ENCODE measurements at places on chromosomes 2 and 18. TPM values are rescaled to one million over a fixed set of nuclear protein-coding genes. Genes with fewer than 3 reads are reported as not detected.

The BOLL gene
- total RNA-seq = not detected

The RALBP1 gene
- total RNA-seq = 38.2 TPM

The MTCL1 gene
- total RNA-seq = 20.8 TPM

The DPP4 gene
- total RNA-seq = 0.17 TPM

The BCS1L gene
- total RNA-seq = 59.9 TPM

The TUBA4B gene
- not detected for total RNA-seq

The EFEMP1 gene
- 292 TPM for total RNA-seq

The WDR7 gene
- 5.8 TPM for total RNA-seq

The ANKRD30BL gene
- not detected for total RNA-seq

The ANKRD44 gene
- 7.4 TPM for total RNA-seq

The NGEF gene
- 3.3 TPM for total RNA-seq

The RFTN2 gene
- not detected for total RNA-seq

DNA sequence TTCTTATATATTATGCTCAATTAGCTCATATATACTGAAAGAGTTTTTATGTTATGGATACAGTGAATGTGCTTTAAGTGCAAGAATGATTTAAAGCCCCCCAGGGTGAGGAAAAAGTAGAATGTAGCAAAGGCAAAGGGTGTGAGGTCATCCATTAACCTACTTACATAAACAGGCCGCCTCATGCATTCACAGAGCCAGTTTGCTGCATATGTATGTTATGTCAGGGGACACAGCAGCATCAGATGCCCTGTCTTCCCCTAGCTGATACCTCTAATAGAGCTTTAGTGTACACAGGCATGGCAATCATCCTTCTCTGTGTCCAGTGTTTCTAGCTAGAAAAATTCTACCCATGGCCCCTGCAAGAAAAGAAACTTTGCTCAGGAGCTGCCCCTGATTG, 187.8 kb upstream of the FSHR start:
- no peak for DNase-seq

- no peak for DNase-seq
Observed at GRCh38 chr18:78726326-78727056, 253.1 kb upstream of the SALL3 start.

GRCh38 chr18:2976218-2977132, 36.5 kb downstream of the LPIN2 start:
- DNase-seq = no peak

GRCh38 chr2:11712866-11713265, 33.6 kb upstream of the LPIN1 start:
- DNase-seq = no peak

DNA sequence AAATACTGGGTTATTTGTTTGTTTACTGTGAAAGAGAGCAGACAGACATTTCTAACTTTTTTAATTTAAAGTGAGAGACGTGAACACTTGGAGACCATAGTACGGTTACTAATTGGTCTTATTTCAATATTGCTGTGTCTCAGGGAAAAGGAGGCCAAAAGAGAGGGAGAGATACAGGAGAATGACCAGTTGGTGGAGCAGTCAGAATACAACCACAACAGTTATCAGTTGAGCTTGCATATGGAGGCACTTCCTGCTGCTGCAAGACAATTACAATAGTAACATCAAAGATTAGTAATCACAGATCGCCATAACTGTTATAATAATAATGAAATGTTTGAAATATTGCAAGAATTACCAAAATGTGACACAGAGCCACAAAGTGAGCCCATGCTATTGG, 58.2 kb downstream of the TWSG1 start:
- DNase-seq = no peak

- DNase-seq = peak; percentile 86
Observed at GRCh38 chr2:241741016-241741415, 6.6 kb downstream of the D2HGDH start.

DNA sequence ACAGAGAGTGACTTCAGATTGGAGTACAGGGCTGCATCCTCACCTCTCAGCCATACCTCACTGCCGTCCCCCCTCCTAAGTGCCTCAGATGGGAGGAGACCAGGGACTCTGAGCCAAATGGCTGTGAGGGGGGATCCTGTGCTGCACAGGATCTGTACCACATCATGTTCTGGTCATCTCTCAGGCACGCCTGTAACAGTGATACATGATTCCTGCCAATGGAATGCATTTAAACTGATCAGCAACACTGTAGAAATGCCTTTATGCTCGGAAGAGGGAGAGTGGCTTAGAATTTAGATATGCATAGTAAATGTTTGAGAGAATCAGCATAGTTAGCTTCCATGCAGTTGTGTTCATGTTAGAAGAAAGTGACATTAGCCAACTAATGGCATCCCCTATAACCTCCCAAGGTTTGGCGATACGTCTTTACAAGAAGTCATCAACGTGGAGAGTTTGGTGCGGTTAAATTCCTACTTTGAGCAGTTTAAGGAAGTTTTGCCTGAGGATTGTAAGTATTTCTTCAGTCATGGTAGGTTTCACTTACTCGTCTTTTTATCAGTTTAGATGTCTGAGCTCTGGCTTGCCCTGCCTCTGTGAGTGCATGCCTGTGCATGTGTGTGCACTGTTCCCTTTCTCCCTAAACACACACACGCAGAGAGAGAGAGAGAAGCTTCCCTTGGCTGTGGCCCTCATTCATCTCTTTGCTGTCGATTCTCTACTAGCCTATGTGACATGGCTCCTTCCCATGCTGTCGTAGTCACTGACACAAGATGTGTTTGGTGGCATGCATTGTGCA, 40.0 kb downstream of the COA5 start:
- DNase-seq = no peak

DNA sequence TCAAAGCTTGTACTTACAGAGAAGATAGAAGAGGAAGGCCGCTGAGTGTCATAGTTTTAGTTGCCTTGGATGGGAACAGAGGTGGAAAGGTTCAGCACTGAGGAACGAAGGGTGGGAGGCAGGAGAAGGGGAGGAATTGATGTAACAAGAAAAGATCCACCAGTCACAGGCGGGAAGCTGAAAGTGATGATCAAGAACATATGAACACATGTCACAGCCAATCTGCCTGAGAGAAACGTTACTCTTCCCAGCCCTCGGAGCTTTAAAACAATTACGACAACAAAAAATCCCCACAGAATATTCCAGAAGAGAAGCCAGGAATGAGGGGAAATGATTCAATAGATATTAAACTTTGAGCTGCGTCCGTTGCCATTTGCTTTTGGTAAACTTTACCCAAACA, 87.1 kb downstream of the TSHZ1 start:
- no peak for DNase-seq

DNA sequence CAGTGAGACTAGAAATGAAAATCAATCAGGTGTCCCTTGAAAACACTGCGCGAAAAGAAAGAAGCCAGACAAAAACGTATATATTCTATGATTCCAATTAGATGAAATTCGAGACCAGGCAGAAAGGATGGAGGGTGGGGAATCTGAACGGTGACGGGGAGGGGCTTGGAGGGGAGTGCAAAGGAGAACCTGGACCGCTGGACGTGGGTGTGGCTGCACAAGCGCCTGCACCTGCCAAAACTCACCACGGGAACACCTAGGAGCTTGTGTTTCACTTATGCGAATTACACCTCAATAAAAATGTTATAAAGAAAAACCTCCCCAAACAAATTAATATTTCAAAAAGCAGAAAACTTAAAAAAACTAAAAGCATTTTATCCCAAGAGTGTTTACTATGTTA, 21.9 kb downstream of the THAP4 start:
- no peak for DNase-seq

DNA sequence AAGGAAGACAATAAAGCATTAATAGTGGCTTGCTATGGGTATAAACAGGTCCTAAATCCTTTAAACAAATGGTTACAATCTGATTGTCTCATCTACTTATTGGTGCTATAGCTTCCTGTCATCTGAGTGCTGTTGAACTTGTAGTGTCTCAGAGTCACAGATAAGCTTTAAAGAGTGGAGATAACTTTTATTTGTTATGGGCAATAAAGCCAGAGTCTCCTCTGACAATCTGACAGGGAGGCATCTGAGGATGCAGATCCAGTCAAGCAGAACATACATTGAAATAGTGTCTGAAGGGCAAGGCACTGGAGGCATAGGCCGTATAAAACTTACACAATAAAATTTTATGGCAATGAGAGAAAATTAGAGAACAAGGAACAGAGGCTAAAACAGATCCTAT, 1132.4 kb upstream of the CDH2 start:
- DNase-seq = no peak

DNA sequence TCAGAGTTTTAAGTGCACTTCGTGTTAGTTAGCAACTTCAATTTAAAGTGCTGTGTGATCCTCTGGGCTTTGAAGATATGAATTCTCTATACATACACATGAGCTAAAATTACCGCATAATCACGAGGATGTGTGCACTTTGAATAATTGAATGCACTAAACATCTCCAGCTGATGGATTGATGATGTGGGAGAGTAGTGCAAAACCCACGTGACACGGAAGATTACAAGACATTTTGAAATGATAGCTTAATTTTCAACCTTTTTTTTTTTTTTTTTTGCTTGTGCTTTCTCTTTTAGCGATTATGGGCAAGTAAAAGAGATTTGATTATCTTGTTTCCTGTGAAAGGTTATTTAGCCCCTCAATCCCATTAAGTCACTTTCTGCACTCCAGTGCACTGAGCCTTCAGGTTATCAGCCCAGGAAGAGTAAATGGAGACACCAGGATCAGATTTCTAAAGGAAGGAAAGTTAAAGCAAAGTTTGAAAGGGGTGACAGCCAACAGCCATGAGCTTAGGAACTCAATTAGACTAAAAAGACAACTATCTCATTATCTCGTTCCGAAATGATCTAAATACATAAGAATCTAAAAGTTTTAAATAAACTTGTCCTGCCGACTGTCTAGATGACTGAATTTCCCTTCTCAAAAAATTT, 81.6 kb downstream of the CDK15 start:
- DNase-seq = no peak

- DNase-seq = no peak
Observed at GRCh38 chr18:11021477-11021876, 127.9 kb downstream of the PIEZO2 start.

DNA sequence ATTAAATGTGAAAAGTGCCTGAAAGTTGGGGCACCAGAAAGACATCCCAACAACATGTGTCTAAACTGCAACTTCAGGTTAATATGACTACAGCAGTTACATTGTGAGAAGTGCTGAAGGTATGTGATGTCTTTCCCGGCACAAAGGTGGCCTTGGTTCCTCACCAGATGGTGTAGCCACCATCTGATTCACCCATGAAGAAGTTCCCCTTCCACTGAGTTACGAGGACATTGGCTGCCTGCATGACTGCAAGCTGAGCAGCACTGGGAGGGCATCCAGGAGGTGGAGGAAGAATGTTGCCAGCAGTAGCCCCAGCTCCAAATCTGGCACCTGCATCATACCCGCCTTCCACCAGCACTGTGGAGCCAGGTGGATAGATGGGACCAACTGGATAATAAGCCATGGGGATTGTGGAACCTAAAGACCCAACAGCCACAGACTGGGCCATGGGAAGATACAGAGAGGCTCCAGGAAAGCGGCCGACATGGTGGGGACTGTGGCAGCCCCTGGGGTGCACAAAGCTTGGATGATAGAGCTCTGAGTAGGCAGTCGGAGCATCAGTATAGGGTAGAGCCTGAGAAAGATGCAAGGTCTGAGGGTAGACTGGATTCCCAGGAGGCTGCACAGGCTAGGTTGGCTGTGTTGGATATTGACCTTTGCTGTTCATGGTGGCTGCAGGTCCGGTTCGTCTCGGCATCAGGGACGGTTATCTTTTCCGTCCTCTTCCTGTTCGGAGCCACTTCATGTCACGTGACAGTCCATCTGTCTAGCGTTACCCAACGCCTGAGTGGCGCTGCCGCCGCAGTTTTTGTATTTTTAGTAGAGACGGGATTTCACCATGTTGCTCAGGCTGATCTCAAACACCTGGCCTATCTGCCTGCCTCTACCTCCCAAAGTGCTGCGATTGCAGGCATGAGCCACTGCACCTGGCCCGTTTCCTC, 36.9 kb downstream of the SUMO1 start:
- DNase-seq = no peak

DNA sequence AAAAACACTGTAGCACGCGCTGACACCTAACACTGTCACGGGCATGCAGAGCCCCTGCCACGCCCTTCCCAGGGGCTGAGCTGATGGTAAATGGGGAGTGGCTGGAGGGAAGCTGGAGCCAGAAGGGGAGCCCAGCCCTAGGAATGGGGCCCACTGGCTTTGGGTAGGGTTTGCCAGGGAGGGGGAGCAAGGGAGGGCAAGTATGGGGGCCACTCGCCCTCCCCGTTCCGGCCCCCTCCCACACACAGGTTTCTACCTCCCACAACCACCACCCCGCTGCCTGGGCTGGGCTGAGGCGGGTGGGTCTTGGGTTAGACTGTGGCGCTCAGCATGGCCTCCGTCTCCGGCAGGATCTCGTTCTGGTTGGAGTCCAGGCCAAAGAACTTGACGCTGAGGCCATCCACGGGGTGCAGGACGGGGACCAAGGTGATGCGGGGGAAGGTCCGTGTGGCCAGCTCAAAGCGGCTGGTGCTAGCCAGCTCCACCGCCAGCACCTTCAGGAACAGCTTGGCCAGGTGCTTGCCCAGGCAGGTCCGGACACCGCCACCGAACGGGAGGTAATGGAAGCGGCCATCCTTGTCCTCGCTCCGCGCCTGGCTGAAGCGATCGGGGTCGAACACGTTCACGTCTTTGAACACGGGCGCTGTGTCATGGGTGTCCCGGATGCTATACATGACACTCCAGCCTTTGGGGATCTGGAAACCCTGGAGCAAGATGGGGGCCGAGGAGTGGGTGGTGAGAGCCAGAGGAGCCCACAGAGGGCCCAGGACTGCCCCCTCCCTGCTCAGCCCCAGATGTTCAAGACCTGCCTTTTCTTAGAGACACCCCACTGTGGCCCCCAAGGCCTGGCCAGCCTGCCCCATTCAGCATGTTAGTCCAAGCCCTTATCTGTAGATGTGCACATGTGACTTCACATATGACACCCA, 15.5 kb downstream of the CYP26B1 start:
- no peak for DNase-seq

GRCh38 chr2:168639018-168639417, 163.4 kb upstream of the NOSTRIN start:
- DNase-seq = no peak

- no peak for DNase-seq
Observed at GRCh38 chr2:47520302-47520630, 117.3 kb downstream of the MSH2 start.

- DNase-seq = no peak
Observed at GRCh38 chr2:100759901-100760300, 60.0 kb upstream of the NPAS2 start.

- peak; percentile 60 for DNase-seq
Observed at GRCh38 chr18:55839343-55839742, 251.4 kb upstream of the TCF4 start.

- DNase-seq = no peak
Observed at GRCh38 chr2:95057535-95058370, 32.2 kb downstream of the MAL start.

DNA sequence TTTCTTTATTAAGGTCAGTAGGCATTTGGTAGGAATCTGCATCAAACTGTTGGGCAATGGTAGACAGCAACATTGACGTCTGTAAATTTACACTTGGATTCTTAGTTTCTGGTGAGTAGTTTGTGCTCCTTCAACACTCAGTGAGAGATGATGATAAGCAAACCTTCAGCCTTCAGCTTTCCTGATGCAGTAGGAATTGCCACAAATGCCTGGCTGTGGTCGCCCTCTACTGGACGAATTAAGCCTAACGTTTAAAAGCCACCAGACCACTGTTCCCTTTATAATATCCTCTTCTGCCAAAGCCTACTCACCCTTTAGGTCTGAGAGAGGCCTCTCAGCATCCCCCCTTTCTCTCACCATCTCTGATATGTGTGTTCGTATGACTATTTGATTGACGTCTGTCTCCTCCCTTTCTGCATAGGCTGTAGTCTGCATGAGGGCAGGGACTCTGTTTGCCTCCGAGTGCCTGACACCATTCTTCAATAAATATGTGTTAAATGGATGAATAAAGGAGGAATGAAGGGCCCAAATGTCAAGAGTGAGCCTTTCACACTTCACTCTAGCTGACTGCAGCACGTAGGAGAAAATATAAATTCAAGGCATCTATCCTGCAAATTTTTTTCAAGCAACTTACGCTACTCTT, 47.0 kb upstream of the PLEKHM3 start:
- peak; percentile 63 for DNase-seq
